ENCODE measurements at places on chromosomes 16 and 17.

- no peak for DNase-seq
Observed at GRCh38 chr16:73543970-73544599, 496.2 kb upstream of the ZFHX3 start.

DNA sequence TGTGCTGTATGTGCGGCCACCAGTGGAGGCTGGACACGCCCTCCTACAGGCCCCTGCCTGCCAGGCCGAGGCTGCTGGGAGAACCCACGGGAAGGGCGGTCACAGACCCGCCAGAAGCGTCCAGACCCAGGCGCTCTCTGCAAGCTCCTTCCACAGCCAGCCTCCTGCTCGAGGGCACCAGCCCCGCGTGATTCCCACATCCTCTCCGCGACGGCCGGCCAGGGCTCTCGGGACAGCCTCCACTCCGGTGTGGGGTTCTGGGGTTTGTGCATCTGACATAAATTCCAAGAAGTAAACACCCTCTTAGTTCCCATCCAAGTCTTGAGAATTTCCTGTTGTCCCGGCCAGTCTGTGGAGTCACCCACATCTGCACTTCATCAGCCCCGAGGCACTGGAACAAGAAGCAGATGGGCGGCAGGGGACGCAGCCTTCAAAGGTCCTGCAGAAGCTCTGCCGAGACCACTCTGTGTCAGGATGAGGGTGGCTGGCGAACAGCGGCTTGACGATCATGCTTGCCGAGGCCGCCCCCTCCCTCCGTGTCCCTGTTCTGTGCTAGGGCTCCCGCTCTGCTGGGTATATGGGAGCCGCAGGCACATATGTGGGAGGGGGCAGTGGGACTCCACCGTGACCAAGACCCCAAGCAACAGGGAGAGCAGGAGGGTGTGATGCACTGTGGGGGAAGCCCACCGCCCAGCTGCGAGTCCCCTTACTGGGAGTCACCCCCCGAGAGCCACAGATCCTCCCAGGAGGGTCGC lies 2.4 kb upstream of the TMEM204 start:
- no peak for DNase-seq

- no peak for DNase-seq
Observed at GRCh38 chr16:86722970-86723369, 144.6 kb downstream of the FOXL1 start.

DNA sequence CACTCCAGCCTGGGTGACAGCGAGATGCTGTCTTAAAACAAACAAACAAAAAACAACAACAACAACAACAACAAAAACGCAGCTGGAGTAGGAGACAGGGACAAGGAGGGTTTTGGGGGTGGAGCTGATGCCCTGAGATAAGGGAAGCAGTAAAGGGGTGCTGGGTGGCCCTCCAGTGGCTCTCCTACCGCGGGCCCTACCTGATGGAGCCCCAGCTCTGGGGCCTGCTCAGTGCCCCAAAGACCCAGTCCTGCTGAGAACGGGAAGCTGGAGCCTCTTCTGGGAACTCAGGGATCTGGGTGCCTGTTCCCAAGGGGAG lies 21.3 kb upstream of the NAGS start:
- no peak for DNase-seq

- no peak for DNase-seq
Observed at GRCh38 chr17:14604591-14605266, 303.8 kb downstream of the HS3ST3B1 start.

DNA sequence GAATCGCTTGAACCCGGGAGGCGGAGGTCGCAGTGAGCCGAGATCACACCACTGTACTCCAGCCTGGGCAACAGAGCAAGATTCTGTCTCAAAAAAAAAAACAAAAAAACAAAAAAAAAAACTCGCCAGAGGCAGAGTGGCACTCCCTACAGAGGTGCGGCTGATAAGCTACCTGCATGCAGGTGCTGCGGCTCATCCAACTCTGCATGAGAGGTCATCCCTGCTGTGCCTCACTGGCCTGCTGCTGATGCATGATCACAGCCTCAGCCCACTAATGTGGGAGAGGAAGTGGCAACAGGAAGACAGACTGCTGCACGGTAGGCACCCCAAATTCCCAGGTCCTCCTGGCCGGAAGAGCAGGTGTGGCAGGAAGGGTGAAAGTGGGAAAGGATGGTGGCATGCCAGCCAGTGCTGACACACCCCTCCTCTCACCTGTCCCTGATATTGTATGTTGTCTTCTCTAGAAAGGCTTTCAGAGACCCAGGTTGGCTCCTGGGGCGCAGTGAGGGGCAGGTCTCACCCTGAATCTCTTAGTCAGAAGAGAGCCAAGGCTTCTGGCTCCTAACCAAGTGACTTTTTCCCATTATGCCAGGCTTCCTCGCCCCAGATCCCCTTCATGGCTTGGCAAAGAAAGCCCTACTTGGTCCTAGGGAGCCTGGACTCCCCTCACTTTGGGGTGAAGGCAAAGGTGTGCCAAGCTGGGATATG lies 11.8 kb downstream of the NXPH3 start:
- no peak for DNase-seq

DNA sequence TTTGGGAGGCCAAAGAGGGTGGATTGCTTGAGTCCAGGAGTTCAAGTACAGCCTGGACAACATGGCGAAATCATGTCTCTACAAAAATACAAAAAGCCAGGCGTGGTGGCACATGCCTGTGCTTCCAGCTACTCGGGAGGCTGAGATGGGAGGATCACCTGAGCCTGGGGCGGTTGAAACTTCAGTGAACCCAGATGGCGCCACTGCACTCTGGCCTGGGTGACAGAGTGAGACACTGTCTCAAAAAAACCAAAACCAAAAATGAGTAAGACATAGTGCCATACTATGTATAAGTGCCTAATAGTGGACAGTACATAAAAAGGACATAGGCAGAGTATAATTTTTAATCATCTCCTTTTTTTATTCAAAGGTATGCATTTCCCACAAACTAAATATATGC lies 4.0 kb downstream of the CTC1 start:
- DNase-seq = no peak

DNA sequence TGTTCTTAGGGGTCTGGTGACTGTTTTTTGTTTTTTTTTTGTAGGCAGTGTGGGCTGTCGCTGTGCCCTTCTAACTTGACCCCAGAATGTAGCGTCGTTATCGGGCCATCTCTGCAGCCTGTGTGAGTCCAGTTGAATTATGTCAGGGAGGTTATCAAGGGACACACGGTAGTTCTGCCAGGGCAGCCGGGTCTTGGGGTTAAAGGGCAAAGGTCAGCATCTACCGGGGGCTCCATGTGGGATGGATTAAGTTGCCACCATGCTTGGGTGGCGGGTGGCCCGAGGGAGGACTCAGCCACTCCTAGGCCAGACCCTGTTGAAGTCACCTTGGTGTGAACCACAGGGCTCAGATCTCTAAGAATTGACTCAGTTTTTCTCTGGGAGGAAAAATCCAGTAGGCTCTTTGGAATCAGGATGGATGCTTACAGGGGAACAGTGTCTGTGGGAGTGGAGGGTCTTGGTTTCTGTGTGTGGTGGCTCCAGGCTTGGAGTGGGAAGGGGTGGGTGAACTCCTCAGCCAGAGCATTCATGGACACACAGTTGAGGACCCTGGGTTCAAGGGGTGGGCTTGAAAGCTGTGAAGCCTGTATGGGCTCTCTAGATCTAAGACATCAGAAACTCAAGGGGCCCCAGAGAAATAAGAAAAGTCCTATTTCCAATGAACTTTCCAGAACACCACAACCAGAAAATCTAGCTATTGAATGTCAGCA lies 191.7 kb downstream of the IRF8 start:
- no peak for DNase-seq

DNA sequence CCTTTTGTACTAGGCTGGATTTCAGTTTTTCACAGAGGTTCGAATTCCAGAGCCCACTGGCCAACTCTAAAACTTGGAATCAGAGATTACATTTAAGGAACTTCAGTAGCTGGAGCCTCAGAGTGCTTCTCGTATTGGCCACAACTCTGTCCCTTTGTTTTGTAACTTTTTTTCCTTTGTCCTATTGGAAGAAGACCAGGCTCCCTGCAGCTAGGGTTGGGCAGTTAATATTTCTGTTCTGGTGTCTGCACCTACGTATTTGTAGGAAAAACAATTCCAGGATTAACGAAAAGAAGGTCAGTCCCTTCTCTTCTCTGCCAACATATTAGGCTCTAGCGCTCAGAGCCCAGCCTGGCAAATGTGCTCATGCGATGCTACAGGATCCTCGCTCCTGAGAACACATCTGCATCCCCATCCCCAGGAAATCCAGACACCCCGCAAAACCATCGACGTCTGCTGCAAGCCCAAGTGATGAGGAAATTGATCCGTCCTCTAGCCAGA lies 1.9 kb downstream of the CDH11 start:
- no peak for DNase-seq

DNA sequence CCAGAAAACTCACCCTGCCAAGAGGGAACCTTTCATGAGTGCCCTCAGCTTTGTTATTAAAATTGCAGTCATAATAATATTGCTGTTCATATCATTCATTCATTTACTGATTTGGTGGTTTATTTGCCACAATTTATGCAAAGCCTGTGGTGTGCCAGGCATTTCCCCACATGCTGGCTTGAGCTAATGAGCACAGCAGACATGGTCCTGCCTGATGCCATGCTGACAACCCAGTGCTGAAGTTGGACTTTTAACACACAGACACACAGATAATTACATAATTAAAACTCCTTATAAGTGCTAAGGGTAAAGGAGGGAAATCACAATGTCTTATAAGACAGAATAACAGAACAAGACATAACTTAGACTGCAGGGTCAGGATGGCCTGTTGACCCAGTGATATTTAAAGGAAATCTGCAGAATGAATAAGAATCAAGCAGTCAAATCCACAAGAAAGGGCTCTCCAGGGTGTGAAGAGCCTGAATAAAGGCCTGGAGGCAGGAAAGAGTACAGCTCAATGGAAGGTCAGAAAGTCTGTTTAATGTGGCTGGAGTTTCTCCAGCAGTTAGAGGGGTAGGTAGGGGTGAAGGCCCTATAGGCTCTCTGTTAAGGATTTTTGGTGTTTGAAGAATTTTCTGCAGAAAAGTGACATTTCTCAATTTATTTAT lies 196.9 kb upstream of the CDH11 start:
- no peak for DNase-seq

DNA sequence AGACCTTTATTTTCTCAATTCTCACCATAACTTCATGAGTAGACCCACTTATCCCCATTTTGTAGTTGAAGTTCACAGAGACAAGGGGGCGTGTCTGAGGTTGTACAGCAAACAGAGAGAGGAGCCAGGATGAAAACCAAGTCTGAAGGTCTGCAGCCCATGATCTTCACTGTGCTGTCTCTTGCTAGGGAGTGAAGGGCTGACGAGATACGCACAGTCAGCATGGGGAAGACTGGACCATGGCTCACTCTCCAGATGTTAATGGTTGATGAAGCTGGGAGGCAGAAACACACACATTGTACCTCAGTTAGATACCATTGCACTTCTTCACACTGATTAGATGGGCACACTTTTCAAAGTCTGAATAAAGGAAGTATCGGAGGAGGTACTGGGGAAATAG lies 5.8 kb upstream of the MT4 start:
- no peak for DNase-seq

DNA sequence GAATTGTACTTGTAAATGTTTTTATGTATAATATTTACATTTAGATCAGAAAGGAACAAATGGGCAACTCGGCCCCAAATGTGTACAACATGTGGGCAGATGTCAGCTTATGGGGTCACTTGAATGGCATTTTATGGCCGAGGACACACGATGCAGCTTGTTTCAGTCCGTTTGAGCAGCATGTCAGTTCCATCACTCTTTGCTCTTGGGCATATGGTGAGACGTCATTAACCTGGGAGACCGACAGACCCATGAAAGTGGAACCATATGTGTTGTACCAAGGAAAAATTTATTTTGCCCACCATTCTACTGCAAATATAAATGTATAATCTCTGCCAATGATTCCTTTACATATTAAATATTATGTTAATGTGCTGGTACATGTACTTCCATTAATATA lies 561.9 kb upstream of the SOX9 start:
- no peak for DNase-seq

DNA sequence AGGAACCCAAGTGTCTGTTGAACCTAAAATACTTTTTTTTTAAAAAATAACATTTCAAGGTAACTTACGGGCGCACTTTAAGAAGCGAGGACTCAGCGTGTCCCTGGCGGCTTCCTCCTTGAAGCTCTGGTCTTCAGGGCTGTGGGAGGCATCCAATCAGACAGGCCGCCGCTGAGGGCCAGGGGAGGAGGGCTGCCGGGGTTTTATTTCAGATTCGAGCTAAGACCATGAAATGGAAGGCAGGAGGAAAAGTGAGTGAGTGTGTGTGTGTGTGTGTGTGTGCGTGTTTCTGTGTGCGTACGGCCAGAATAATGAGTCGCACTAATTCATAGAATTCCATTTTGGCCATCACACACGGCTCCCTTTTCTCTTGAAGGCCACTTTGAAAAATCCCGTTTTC lies 41.1 kb downstream of the C16orf78 start:
- DNase-seq = no peak

DNA sequence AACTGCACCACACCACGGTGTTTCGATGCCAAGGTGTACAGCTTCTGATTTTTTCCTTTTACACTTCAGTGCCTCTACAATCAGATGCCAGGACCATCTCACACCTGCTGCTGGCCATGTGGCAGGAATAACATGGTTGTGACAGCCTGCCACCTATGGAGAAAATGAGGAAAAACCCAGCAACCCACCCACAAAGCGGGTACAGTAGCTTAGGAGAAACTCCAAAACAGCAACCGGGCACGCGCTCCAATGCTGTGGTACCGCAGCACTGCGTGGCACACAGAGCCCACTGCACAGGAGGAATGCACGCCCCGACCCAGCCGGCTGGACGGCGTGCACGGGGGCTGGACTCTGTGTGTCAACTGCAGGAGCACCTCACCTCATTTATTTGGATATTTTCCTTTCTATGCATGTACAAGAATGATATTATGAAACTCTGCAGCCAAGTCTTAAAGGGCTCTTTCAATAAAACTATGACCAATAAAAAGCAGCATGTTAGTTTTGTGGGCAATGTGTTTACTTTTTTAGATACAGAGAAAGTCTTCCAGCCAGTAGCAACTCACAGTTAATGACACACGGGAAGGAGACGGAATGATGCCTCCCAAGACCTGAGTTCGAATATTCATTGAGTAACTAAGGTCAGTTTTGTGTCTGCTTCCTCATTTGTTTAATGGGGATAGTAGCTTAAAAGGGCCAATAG lies 45.9 kb downstream of the MAP1LC3B start:
- DNase-seq = no peak

- DNase-seq = no peak
Observed at GRCh38 chr17:43438626-43439025, 39.8 kb downstream of the ARL4D start.

DNA sequence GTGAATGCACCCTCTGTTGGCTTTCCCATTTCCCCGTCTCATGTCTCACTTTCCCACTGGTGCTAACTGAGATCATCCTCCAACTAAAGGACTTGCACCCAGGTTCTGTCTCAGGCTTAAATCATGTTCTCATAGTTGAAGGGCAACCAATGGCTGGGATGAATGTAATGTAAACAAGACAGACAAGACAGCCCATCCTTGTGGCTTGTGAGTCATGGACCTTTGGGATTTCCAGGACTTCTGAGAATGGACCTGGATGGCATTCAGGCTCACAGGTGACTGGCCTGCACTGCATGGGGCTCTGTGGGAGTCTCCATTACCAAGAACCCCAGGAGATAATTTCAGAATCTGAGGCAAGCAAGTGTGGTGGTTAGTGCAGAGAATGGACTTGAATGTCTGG lies 347.5 kb downstream of the HAPSTR1 start:
- DNase-seq = no peak

All from activated T-cell treated with anti-CD3 and anti-CD28 coated beads, Interleukin-2, amount 50 U/mL, for 72 hours (primary cell).